Suppressor macrophage (primary cell): ENCODE measurements at places on chromosomes 7 and 10.

DNA sequence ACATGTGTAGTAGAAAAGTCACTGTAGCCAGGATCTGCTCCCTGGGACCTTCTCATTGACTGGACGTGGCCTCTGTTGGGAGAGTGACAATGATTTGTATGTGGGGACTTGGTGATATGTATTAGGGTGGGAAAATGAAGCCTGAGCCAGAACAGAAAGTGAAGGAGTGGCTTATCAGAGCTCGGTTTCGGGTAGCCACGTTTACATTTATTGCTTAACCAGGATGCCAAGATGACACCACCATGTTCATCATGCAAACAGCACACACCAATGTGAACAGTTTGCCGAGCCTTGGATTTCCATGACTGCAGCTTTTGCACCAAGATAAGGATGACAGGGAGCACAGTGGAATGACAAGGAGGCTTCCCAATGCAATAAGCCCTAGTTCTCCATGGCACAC lies 112.8 kb upstream of the STK17A start:
- DNase-seq = no peak

DNA sequence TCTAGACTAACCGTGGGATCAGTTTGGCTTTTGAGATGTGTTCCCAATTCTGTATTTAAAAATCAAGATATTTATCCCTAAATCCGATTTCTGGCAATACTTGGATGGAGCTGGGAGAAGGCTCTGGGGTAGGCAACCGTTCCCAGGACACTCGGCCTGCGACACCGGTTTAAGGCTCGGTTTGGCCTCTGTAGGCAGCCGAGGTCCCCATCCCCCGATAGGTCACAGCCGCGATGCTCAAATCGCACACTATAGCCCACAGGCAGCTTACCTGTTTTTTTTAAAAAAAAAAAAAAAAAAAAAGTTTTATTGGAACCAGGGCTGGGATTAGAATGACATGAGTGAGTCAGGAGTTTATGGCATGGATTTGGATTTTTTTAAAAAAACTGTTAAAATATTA lies 729 bp upstream of the TAF3 start:
- DNase-seq = no peak

GRCh38 chr10:48209241-48209640 lies 65.3 kb downstream of the FRMPD2 start:
- DNase-seq = no peak

DNA sequence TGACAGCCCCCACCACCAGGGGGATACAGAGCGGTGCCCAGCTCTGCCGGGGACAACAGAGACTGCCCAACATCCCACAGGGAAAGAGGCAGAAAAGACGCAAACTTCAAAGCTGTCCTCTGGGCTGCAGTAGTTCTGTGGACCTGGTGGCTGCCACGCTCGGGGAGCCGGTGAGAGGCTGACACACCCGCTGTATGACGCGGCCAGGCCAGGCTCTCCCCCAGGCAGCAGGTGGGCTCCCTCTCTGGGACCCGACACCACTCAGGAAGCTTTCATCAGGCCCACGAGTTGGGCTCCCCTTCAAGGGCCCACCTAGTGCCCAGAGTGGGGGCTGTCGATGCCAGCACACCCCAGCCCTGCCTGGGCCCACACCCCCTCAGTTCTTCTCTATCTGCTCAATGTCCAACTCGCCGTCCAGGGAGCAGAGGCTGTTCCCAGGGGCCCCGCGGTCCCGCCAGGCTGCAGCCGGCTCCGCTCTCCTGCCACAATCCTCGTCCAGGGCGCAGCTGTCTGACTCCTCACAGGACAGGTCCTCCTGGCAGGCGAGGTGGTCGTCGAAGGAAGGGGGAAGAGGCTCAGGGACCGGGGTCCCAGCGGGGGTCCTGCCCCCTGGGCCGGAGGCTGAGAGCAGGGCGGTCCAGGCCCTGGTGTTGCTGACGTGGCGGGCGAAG lies 121.2 kb downstream of the FAM53B start:
- DNase-seq = no peak
